Islet precursor cell (in vitro differentiated cells): ENCODE measurements at places on chromosomes 3 and 15.

DNA sequence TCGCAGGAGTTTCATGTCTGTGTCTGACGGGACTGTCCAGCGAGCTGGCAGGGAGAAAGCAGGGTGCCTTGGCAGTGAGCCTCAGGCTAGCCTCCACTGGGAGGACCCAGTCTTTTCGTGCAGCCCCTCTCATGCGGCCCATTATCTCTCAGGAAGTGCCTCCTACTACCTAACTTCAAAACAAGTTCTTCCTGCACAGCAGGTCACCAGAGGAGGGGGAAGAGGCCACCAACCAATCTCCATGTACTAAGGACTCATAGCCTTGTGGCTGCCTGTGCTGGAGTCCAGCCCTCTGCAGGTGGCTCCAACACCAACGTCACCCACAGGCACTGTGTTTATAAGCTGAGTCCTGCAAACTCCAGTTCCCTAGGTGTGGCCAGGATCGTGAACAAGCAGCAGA, 4.8 kb downstream of the VIPR1 start:
- peak; percentile 81 for DNase-seq

- no peak for DNase-seq
Measured at GRCh38 chr3:11603628-11604027, 40.1 kb downstream of the VGLL4 start.

DNA sequence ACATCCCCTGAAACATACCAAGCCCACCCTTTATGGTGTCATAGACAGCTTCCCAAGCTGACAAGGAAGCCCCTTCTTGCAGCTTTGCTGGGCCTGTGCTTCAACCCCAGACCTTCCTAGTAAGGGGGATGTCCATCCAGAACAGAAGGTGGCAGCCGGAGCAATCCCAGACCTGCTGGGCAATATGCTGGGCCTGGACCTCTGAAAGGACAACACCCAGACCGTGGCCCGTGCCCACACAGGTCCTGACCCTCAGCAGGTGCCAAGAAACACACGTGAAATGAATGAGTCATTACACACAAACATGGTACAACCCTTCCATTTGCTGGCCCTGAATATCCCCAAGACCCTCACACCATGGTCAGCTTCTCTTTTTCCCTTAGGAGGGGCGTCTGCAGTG, 19.8 kb upstream of the VILL start:
- DNase-seq: peak; percentile 34

DNA sequence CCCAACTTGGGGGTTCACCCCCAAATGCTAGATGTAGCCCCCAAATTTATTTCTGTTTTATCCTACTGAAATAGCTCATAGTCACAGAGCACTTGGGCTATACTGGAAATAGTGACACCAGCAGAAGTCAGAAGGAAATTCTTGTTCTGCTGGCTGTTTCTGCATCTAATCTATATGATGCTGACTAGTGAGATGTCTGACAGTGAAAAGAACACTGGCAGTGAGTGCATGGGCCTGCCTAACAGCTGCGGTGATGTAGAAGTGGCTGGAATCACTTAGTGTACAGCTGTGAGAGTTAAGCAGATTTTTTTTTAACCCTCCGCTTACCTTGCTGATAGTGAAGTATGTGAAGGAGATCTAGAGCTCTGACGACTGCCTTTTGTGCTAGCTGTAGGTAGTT, 14.0 kb downstream of the TTC14 start:
- no peak for DNase-seq
